Germinal center (tissue), 1 donor: ENCODE measurements at places on chromosomes 6 and 20.

GRCh38 chr20:20664795-20665589 is 47.5 kb downstream of the RALGAPA2 start:
- DNase-seq: no peak

DNA sequence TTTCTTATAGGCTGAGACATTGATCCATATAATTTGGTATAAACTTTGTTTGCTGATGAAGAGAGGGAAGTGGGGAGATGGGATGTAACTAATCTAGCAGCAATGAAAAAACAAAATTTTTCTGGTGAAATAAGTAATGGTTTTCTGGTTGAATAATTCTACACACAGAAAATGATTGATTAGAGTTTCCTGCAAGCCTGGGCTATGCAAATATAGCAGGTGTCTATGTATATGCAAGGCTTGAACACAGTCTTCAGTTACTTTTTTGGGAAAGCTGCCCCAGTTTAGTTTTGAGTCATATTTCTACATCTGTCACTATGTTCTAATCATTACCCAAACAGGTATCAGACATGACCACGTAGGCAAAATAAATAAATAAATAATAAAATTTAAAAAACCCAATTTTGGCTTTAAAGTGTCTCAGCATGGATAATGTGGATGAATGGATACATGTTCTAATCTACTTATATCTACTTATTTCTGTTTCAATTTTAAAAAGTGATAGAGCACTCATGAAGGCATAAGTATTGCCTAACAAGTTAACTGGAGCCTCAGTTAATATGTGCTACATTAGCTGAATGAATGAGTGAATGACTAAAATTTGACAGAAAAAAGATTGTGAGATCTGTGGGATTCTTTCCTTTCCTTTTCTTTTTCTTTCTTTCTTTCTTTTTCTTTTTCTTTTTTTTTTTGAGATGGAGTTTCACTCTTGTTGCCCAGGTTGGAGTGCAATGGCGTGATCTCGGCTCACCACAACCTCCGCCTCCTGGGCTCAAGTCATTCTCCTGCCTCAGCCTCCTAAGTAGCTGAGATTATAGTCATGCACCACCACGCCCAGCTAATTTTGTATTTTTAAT is 37.2 kb upstream of the TFB1M start:
- DNase-seq: peak; percentile 59

GRCh38 chr6:168258795-168259194 is 60.8 kb downstream of the DACT2 start:
- no peak for DNase-seq

DNA sequence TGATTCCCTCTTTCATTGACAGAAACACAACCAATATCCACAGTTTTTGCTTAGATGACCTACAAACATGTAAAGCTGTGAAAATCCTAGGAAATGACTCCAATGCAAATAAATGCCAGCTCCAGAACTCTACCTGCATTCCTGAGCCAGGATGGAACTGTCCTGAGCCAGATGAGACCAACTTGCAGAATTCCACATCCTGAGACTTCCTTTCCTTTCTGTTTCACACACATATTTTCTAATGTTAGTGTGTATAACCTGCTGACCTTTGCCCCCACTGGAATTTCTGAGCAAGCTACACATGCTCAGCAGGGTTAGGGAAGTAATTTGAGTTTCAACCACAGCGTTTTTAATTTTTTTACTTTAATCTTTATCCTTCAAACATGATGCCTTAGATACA is 69.6 kb upstream of the ADGRF1 start:
- DNase-seq: no peak

GRCh38 chr6:44025226-44025625 is 102.0 kb downstream of the MRPL14 start:
- DNase-seq: no peak

GRCh38 chr6:111660531-111660930 is 54.9 kb upstream of the TRAF3IP2 start:
- DNase-seq: no peak

DNA sequence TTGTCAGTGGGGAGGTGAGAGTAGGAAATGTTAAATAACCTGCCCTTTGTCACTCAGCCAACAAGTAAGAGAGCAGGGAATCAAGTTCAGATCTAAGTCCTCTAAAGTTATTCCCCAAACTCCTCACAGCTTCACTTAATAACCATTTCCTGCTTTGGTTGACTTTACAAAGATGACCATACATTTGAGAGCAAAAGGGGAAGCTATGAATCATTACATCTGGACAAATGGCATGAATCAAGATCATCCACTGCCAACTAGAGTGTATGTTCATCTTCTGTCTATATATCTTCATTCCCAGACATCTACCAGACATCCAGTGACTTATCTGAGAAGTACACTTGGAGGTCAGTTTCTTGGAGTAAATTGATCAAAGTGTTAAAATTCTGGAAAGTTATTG is 15.1 kb upstream of the HIVEP2 start:
- DNase-seq: no peak

DNA sequence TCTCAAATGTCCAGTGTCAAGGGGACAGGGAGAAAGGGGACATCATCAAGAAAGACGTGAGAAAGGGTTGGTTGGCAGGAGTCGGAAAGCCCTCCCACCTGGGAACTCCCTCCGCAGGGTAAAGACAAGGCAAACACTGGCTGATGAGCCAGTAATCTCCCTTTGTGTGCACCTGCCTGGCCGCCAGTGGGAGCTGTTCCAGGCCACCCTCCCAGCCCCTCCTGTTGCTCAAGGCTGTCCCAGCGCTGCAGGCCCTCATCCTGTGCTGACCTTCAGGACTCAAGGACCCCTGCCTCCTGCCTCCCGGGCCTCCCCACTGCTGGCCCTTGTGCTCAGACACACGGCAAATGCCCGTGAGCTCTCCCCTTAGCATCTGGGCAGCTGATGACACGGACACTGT is 7.4 kb downstream of the FRMD1 start:
- no peak for DNase-seq

DNA sequence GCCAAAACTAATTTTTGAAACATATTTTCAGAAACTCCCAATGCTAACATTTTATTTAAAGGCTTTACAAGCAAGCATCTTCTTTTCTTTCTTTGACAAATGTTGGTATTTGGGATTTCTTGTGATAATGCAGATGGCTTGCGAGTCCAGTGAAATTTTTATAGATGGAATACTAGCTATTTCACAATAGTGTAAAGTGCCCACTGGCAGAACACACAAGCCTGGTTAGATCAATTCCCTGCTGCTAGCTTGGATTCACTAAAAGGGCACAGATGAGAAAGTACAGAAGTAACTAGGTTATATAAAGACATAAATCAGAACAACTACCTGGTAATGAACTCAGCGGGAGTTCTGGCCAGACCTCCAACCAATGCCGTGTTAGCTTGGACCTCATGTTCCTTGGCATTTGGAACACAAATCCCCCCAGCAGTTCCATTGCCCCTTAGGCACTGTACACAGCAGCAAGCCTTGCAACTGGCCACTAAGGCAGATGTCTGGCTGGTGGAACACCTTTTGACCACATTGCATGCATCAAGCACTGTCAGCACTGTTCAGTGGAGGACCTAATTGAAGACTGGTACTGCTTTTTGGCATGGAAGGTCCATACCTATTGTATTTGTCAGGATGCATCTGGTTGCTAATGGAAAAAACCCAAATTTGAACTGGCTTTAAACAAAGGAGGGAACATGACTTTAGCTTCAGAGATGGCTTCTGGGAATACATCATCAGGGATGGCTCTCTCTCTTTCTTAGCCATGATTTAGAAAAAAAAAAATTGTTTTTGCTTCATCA is 15.6 kb upstream of the ZFP64 start:
- DNase-seq: no peak

DNA sequence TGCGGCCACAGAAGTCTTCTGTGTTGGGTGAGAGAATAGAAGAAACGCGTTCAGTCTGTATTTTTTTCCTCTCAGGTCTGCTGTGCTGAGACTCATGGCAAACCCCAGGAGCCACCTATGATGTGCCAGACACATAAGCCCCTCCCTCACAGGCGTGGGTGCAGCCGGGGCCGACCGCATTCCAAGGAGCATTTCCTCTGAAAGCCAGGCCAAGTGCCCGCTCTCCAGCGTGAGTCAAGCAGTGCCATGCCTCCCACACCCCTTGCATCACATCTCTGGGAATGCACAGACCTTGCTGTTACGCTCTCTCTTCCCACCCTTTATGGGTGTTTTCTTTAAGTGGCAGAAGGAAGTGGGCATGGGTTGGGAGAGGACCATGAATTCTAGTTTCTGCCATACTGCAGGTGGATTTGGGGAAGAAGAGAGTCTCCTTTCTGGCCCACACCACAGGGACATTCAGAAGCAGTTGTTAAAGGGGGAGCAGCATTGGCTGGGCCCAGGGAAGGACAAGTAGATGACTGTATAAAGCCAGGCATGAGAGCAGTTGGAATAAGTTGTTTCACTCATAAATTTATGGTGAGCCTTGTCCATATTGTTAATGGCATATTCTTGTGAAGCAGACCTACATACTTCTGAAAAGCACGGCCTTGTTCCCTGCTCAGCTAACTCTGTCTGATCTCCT is 37.1 kb upstream of the TFAP2A start:
- DNase-seq: no peak

DNA sequence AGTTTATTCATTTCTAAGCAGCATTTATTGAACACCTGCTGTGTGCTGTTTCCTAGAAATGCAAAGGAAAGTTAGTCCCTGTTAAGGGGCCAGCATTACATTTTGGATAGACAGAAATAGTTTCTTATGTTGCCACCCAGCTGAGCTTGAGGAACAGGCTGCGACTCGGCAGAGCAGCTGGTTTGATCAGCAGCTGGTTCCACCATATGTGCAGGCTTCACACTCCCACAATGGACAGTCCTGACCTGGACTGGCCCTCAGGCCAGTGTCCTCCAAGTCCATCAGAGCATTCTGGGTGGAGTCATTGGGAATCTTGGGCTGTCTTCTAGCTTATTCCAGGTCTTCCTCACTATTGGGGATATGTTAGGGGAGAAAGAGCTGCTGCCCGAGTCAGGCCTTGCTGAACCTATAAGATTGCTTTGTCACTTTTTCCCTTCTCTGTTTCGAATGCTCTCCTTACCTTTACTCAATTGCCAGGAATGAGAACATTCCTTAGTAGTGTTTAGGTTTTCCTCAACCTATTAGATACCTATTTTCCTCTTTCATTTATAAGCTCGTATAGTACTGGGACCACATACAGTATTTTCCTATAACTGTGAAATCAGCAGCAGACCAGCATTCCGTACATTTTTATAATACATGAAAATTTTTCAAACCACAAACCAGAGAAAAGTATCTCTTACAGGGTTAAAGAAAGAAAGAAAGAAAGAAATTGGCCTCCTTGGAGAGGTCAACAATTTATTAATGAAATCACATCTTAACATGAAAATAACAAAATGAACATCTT is 203.0 kb downstream of the FARS2 start:
- DNase-seq: no peak
